Hematopoietic multipotent progenitor cell (in vitro differentiated cells): ENCODE measurements at places on chromosomes 6 and 20.

DNA sequence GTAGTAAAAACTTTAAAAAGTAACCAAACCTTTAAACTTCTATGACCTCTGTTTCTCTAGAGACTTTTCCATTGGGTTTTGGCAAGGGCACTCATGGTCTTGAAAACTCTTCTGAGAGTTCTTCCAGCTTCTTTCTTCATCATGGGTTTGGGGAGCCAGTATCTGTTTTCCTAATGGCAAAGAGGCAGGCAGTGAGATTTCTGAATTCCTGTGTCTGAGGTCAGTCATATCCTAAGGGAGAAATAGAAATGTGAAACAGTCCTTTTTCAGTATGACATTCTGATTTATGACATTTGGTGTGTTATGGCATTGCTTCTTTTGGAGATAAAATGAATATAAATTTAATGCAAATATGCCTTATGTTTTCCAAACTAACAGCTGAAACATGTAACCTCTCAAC is 518.5 kb upstream of the MARCKS start:
- DNase-seq, result no peak

GRCh38 chr6:166903027-166903426 is 53.3 kb downstream of the RNASET2 start:
- DNase-seq, result no peak

GRCh38 chr6:150196942-150197745 is 54.3 kb downstream of the PPP1R14C start:
- no peak for DNase-seq

GRCh38 chr20:52342913-52343312 is 151.3 kb upstream of the ZFP64 start:
- no peak for DNase-seq

GRCh38 chr6:150620244-150620643 is 20.6 kb downstream of the PLEKHG1 start:
- DNase-seq, result no peak

DNA sequence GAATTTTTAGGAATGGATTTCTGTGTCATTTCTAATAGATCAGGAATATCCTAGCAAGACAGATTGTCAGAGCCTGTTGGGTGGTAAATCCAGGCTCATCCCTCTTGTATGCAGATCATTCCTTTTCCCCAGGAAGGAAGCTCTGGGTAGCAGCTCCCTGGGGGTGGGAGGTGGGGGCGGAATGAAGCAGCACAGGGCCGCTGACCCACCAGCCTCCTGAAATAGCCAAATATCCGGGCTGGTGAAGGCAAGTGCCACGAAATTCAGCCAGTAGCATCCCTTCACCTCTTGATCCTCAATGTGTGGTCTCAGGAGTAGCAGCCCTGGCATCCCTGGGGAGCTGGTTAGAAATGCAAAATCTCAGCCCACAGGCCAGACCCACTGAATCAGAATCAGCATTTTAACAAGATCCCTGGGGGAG is 256.9 kb downstream of the LRFN2 start:
- DNase-seq, result no peak

DNA sequence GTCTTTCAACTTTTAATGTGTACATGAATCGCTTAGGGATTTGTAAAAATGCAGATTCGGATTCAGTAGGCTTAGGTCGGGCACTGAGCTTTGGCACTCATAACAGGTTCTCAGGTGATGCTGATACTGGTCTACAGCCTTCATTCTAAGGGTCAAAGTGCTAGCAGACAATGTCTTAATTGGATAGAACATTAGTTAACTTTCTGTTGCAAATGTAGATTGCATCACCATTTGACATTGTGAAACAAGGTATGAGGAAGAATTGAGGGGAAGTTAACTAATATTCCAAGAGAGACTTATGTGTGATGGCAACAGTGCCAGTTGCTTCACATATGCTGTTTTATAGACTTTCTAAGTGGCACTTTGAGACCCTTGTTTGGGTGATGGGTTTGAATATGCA is 86.9 kb downstream of the MLIP start:
- DNase-seq, result no peak

DNA sequence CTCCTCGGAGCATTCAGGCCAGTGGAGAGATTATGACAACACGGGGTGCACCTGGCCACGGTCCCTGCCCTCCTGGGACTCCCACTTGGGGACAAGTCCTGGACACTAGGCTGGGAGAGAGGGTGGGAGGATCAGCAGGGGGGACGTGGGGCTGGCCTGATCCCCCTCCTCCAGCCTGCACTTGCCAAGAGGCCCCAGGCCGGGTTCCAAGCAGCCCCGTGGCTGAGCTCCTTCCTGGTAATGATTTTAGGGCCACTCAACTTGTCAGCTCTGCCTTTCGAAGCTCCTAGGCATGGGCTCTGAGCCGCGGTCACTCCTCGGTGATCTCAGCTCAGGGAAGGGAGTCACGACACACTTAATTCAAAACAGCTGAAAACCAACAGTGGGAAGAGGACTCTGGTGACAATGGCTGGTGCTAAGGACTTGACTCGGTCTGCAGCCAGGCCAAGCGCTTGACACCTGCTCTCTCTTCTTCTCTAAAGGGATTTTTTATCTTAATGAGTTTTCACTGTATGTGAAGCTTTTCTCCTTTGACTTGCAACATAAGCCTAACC is 161.7 kb downstream of the BMP7 start:
- DNase-seq, result no peak

- no peak for DNase-seq
Measured at GRCh38 chr6:149990661-149991471, 27.1 kb downstream of the ULBP1 start.

DNA sequence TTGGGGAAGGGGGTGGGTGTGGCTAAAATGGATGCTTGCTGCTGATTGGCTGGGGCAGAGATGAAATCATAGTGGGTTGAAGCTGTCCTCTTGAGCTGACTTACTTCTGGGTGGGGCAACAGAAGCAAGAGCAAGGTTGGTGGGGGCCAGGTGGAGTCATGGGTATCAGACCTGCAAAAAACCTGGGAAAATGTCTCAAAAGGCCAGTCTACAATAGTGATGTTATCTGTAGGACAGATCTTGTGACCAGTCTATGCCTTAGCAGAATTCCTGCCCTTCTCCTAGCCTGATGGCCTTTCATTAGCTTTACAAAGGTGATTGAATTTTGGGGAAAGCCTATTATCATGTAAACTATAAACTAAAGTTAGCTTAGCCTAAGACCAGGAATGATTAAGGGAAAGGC is 945.7 kb downstream of the KIF16B start:
- DNase-seq, result no peak

GRCh38 chr6:118371955-118372354 is 176.1 kb upstream of the PLN start:
- DNase-seq, result no peak

DNA sequence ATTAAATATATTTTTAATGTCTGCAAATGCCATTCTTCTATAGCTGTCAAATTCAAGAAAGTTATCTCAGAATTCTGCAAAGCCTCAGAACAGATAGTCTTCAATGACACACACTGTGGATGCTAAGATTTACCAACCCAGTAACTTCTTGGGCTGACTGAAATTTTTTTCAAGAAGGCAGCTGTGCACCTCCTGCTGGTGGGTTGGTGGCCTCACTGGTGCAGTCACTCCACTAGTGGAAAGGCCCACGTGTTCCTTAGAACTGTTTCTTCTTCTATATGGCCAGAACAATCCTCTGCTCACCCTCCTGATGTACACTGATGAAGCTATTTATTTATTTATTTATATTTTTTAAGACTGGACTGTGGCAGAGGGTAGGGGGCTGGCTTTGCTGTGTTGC is 28.1 kb upstream of the MTCL3 start:
- no peak for DNase-seq

DNA sequence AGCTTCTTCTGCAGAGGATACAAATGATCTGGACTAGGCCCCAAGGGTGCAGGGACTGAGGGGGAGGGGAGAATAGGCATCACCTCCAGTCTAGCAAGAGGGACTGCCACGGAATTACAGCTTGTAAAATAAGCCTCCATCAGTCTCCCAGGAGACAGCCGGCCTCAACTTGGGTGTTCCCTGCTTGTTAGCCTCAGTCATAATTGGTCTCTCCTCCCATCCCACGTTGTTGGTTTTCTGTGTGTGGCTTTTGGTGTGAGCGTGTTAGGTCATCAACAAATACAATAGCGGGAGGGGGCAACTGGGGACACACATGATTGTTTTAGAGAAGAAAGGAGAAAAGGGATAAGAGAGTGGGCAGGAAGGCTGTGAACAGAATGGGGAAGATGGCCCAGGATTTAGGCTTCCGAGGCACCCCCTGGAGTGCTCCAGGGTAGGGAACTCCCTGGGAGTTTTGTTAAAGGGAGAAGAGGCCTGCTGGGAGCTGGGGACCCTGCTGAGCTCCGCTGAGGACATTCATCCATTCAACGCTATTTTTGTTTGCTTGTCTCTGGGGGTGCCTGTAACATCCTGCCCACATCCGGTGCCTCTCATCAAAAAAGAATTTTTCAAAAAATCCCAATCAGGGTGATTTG is 9.2 kb downstream of the FOXA2 start:
- no peak for DNase-seq

GRCh38 chr20:14518648-14519047 is 181.2 kb upstream of the FLRT3 start:
- no peak for DNase-seq

GRCh38 chr6:50936277-50936681 is 117.6 kb downstream of the TFAP2B start:
- DNase-seq, result peak; percentile 11

DNA sequence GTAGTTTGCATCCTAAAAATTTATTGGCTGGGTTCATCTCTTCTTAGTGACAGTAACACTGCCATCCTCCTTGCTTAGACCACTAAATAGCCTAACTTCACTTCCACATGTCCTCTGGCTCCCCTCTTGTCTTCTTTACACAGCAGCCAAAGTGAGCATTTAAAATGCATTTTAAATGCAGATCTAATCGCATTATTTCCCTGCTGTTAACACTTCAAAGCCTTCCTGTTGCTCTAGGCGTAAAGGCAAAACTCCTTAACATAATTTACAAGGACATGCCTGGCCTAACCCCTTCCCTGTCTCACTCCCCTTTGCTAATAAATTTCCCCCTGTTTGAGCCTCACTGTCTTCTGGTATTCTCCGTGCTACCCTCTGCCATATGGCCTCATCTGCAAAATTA is 26.5 kb downstream of the NKAIN2 start:
- no peak for DNase-seq

DNA sequence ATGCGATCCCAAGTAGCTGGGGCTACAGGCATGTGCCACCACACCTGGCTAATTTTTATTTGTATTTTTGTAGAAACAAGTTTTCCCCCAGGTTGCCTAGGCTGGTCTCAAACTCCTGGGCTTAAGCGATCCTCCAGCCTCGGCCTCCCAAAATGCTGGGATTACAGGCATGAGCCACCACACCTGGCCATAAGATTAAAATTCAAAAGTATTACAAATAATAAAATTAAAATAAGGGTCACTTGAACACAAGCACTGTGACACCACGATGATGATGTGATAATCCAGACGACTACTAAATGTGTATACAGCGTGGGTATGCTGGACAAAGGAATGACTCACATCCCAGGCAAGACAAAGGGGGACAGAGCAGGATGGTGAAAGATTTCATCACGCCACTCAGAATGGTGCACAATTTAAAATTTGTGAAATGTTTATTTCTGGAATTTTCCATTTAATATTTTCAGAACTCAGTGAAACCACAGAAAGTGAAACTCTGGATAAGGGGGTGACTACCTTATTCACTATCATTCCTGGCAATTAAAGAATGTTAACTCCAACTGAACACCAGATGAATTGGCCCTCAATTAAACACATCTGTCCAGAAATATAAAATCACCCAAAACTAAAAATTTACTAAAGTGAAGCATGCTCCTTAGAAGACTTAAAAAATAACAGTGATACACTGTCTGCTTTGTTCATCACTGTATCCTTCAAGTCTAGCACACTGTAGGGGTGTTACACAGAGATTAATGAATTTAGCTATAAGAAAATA is 13.1 kb downstream of the B4GALT5 start:
- no peak for DNase-seq

- DNase-seq, result no peak
Measured at GRCh38 chr6:93086351-93086750, 333.0 kb downstream of the EPHA7 start.

GRCh38 chr6:167683028-167683862 is 143.5 kb upstream of the AFDN start:
- DNase-seq, result no peak

DNA sequence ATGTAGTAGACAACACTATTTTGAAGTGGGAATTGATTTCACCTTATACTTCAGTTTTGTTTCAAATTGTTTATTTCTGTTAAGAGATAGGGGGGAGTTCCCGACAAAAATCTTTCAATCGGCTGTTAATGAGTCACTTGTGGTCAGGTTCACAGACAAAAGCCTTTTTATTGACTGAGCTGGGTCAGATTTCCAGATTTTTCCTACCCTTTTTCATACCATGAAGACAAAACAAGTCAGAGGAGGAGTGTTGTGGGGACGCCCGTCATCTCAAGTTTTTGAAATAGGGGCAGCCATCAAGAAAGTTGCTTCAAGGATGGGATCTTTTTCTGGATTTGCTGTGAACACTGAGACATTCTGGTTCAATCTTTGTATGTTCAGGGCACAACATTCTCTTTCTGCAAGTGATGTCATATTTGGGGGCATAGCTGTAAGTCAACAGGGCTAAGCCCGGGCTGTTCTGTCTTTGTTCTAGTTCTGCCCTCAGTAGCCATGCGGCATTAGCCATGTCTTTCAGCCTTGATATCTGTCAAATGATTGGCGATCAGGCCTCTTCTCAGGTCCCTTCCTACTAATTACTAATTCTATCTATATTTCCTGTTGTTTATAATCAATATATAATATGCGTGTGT is 496.0 kb upstream of the MARCKS start:
- DNase-seq, result no peak

DNA sequence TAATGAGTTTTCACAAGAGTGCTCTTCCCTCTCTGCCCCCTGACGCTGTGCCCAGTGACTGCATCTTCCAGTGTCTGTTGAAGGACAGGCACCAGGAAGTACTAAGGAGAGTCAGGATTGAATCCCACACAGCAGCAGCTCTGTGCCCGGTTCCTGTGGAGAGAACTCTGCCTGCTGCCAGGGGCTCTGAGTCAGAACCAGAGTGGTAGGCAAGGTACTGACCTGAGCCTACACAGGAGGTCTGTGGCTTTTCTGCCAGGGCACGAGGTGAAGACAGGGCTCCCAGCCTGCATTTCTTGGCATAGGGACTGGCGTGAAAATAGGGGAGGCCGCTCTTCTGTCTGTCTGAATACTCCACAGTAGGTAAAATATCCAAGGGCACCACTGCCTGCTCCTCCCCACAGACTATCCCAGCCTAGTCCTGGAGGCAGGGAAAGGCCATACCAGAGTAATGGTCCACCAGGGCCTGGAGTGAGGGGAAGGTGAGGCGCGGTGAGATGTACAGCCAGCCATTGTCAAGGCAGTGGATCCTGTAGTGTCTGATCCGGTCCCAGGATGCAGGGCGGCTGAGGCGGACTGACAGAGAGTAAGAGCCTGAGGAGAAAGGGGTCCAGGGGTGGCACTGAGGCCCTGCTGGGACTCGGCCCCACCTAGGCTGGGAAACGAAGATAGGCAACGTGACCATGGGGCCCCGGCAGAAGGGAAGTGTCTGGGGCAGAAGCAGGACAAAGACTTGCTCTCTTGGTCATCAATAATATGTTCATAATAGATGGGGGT is 9.4 kb downstream of the RAB5IF start:
- DNase-seq, result no peak

- DNase-seq, result no peak
Measured at GRCh38 chr6:132733814-132734213, 20.0 kb upstream of the VNN1 start.

GRCh38 chr20:44941120-44941691 is 19.0 kb downstream of the TOMM34 start:
- no peak for DNase-seq
